ENCODE measurements at places on chromosomes 16 and 17.

GRCh38 chr16:48003206-48003907 is 152.4 kb downstream of the ABCC12 start:
- no peak for DNase-seq

DNA sequence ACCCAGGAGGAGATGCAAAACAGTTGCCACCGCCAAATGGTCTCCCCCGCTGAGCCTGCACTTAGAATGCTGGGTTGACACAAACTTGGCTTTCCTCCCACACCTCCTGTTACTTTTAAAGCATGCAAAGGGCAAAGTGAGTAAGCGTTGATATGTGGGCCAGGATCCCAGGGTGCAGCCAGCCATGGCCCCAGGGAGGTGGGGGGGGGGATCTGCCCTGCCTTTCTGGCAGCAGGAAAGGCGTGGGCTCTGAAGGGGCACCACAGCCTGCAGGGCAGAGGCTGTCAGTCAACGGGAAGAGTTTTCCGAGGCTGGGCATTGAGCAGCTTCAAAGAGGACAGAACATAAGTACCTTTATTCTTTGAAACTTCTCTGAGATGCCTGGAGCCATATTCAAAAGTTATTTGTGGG is 142.3 kb downstream of the ABCC12 start:
- DNase-seq, result no peak

- no peak for DNase-seq
These were observed 28.3 kb upstream of the GPRC5C start for GRCh38 chr17:74403512-74404137.

GRCh38 chr16:81405702-81406113 is 38.9 kb upstream of the CMIP start:
- no peak for DNase-seq

DNA sequence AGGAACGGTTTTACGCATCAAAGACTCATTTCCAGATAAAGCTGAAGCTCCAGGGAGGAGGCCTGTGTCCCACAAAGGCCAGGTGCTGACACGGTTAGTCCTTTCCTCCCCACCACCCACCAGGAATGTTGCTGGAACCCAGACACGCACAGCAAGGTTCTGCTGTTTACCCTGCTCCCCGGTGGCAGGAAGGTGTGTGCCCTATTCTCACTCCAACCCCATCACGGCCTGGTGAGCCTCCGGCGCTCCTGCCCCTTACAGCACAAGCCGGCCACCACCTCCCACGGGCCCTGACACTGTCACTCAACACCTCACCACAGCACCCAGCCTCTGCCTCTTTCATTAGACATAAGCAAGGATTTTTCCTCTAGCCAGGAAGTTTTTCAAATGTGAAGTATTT is 47.8 kb downstream of the ANKRD11 start:
- DNase-seq, result no peak

- DNase-seq, result peak; percentile 96
These were observed at the start of gene FOXC2 for GRCh38 chr16:86566601-86566965. Gene FOXC2 (plus strand): TSS chr16:86566829. CDS start chr16:86567336, 507 bp downstream.

DNA sequence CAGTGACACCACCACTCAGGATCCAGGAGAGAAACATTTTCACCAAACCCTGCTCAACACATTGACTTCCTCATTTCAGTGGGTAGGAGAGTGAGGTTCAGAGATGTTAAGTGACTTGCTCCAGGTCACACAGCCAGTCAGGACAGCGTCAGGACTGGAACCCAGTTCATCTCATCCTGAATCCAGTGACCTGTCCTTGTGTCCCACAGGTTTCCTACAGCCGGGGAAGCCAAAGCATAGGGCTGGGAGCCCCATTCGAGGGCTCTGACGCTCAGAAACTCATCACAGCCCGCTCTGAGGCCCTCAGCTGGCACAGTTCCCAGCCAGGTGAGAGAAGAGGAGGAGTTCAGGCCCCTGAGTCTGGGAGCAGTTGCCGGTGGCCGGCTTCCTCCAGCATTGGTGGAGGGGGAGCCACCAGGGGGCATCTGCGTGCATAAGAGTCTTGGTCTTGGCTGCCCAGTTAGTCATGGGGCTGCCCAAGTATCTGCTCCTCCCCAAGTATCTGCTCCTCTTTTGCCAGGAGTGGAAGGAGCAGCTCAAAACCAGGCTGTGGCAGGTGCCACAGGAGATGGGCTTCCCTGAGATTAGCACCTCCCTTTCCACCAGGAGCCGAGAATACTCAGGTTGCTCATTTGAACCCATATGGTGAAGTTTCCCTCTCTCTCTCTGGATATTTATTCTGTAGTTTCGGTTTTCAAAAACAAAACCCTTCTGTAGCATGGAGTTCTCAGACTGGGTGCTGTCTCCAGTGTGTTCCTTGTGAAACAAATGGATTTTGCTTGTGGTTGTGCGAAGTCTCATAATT is 56.0 kb downstream of the TNFRSF13B start:
- DNase-seq, result no peak

DNA sequence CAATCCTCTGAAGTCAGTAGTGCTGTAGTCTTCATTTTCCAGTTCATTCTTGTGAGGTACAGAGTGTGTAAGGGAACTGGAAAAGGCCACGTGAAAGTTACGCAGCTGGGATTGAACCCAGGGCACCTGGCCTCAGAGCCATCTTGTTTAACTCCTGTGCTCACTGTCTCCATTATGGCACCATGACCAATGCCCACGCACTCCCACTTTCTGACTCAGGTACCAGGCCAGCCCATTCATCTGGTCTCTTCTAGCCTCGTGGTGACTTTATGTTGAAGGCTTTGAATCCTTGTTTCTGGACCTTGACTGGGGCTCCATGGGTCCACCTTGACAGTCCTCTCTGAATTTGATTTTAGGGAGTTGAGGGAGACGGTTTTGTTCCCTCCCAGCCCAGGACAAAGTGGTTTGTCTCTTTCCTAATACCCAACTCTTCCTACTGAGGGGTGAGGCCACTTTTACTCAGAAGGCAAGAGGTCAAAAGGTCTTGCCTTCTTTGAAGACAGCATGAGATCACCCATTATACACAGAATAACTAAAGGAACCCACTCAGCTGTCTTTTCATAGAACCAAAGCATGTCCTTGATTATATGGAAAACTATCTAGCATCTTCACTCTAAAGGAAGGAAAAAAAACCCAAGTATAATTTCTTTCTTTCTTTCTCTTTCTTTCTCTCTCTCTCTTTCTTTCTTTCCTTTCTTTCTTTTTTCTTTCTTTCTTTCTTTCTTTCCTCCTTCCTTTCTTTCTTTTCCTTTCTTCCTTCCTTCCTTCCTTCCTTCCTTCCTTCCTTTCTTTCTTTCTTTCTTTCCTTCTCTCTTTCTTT is 50.0 kb downstream of the OTOA start:
- no peak for DNase-seq

- DNase-seq, result no peak
These were observed 84.9 kb downstream of the RPA1 start for GRCh38 chr17:1914661-1915083.

DNA sequence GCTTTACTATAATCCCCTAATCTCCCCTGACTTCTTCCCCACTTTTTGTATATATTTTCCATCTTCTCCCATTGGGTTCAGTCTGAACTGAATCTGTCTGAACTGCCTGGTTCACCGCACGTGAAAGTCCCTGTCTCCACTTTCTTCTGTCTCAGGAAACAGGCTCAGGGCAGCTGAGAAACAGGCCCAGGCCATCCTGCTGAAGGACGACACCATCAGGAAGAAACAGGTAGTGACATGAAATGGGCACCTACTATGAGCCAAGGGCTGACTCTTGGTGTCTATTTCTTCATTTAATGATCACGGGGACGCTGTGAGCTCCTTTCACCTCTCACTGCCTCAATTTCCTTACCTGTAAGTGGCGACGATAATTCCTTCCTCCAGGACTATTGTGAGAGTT is 90.5 kb upstream of the HSBP1 start:
- DNase-seq, result no peak

DNA sequence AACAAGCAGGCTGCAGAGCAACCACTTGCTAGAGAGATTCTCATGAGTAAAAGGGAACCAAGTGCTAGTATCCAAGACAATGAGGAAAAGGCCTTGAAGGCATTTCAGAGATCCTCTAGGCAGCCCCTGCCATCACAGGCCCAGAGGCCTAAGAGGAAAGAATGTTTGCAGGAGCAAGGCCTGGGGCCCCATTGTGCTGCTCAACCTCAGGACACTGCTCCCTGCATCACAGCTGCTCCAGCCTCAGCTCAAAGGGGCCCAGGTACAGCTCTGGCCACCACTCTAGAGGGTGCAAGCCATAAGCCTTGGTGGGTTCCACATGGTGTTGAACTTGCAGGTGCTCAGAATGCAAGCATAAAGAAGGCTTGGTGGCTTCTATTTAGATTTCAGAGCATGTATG is 243.0 kb upstream of the RPL38 start:
- DNase-seq, result peak; percentile 22

GRCh38 chr17:76208120-76208519 is 32.2 kb downstream of the RNF157 start:
- no peak for DNase-seq

- no peak for DNase-seq
These were observed at the start of gene CHD9NB for GRCh38 chr16:53052519-53053501. Gene CHD9NB (minus strand): TSS chr16:53052897. CDS start chr16:53044158, 8,739 bp downstream.

DNA sequence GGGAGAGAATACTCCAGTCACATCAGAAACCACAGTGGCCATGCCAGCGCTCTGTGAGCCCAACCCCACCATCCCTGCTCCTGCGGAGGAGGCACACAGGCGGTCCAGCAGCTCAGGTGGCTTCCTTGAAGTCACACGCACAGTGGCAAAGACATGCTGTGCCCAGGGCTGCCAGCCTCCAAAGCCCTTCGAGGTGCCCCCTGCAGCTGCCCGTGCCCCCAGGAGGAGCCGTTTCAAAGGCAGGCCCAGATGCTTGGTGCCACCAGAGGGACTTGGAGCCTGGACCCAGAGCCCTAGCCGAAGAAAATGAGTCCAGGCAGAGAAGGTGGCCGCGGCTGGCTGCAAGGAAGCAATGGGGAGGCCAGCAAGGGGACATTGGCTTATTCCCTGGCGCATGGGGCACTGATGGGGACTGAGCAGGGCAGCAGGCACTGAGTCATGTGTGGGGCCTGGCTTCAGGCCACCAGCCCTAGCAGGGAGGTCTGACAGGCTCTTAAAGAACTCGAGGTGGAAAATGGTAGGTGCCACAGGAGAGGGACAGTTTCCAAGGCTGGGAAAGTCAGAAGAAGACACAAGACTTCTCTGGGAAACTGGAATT is 17.2 kb upstream of the CACNG1 start:
- no peak for DNase-seq

- no peak for DNase-seq
These were observed 511.6 kb downstream of the MAF start for GRCh38 chr16:79088971-79089370.

DNA sequence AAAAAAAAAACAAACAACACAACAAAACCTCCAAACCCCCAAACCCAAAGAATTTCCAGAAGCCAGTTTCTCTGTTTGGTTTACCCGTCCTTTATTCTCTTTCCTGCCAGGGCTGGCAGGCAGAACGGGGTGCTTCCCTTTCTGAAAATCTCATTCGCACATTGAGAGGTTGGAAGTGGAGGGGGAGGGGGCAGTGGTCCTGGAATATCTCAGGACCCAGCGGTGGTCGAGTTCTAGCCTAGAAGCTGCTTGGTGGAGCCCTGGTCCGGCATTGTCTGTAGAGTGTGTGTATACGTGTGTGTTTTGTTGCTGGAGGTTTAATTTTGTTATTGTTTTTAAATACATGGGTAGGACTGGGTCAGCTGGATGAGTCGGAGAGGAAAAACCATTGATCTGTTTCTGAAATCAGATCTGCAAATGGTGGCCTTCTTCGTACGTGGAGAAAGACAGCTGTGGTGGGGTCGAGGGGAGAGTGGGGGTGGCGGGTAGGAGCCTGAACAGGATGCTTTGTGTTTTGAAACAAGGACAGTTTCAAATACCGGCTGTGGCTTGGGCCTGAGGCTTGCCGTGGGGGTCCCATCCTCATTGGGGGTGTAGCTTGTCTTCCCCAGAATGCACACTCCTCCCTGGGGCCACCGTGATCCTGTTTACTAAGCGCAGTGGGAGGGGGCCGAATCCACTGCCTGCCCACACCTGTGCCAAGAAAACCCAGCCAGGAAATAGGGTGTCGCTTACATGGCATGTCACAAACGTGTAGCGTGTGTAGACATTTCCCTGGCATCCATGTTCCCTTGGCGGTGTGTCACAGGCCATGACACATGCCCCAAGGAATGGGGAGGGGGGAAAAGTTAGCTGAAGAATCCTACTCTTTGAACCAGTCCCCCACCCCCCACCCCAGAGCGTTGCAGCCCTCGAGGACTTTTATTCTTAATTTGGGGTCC is 1.6 kb downstream of the CMIP start:
- no peak for DNase-seq

- DNase-seq, result no peak
These were observed 9.7 kb downstream of the CDK5R1 start for GRCh38 chr17:32496395-32497073.

GRCh38 chr16:88983771-88984687 is 7.0 kb upstream of the CBFA2T3 start:
- no peak for DNase-seq

- DNase-seq, result no peak
These were observed 77.0 kb upstream of the AXIN2 start for GRCh38 chr17:65638221-65638975.

DNA sequence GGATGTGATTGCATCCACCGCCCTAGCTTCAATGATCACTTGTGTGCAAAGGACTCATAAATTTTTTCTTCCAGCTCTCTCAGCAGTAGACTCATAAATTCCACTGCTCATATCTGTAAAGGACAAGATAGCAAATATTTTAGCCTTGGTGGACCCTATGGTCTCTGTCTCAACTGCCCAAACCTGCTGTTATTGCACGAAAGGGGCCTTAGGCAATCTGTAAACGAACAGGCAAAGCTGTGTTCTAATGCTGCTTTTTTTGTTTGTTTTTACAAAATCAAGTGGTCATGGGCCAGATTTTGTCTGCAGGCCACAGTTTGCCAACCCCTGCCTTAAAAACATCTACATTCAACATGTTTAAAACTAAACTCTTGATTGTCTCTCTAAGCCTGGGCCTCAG is 34.1 kb downstream of the FAM20A start:
- no peak for DNase-seq

DNA sequence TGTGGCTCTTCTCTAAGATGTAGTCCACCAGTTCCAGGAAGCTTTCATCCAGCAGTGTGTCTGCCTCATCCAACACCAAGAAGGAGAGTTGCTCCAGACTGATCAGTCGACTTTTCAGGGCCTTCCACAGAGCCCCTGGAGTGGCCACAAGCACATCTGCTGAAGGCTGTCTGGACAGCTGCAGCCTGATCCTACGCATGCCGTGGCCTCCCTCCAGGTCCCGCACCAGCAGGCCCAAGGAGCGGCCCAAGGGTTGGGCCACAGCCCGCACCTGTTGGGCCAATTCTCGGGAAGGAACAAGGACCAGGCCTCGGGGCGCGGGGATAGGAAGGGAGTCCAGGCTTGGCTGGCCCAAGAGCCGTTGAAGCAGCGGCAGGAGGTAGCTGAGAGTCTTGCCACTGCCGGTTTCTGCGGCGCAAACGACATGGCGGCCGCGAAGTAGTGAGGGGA is 729 bp downstream of the DDX28 start:
- DNase-seq, result no peak

Data from coronary artery (tissue), 2 donors.